ENCODE measurements at places on chromosomes 2 and 18. TPM values are rescaled to one million over a fixed set of nuclear protein-coding genes. Genes with fewer than 3 reads are reported as not detected.

GLI2 gene
- 0.16 TPM for total RNA-seq

DNA sequence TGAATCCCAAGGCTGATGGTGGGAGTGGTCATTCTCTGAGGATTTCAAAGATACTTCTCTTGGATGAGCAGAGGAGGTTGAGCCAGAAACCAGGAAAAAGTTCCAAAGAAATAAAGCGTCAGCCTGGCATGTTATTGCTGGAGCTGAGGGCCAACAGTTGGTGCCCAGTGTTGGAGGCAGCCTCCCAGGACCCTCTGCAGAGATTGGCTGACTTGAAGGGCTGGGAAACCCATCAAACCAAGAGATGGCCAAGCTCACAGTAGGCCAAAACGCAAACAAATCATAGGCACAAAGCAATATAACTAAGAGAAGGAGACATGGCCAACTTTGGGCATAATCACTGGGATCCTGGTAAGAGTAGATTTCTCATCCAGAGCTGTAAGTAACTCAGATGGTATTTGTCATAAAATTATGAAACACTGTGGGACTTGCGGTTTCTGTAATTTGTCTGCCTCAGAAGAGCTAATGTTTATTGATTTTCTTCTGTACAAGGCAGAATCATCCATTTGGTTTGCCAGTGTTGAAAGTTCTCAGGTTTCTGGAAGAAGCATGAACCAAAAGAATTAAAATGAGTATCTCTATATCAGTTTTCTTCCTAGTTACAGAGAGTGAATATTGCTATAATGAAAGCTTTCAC lies 108.3 kb downstream of the ATL2 start:
- no peak for DNase-seq

DNA sequence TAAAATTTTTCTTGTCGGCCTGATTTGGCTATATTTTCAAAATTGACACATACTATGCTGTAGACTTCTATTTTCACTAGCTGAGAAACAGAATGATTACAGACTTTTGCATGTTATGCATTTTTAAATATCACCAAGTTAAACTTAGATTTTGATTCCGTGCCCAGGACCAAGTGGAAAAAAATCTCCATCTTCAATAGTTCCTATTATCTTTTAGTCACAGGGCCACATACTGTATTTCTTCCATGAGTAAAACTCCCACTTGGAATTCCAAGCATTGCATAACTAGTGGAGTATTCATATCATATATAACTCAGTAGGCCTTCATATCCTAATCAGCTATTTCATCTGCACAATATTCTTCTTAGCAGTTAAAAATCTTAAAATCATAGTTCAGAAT lies 470.9 kb downstream of the ARHGAP15 start:
- DNase-seq, result no peak

TXNL4A gene
- total RNA-seq, result 126 TPM

DNA sequence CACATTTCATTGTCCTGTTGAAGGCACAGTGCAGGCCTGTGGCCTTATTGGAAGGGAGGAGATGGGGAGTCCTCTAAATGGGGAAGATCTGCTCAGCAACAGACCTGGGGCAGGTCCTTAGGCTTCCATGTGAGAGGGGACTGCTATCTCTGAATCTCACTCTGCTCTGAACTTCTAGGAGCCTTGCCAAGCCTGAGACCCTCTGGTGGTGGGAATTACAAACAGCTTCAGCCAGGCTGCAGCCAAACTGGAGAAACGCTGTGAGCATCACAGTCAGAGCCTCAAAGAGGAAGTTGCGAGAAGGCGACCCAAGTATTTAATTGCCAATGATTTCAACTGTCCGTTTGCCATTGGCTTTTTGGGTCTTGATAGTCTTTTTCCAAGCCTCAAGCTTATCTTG lies 66.8 kb upstream of the MC2R start:
- DNase-seq, result peak; percentile 15

- DNase-seq, result no peak
Measured at GRCh38 chr2:202911203-202911511, 316 bp downstream of the WDR12 start.

DNA sequence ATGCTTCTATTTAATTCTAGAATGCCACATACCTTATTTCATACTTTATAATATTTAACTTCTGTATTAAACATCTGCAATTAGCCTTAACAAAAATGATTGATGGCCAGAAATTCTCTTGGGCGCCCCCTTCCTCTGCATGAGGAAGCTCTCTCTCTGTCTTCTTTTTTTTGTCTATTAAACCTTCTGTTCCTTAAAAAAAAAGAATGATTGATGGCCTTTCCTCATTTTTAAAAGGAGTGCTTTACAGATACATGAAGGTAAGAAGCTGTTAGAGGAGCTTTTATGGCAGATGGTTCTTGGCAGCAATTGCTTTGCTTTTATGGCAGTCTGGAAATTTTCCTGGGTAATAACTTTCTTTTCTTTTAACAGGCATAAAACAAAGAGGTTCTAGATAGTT lies 526.9 kb downstream of the SLC4A3 start:
- no peak for DNase-seq

DNA sequence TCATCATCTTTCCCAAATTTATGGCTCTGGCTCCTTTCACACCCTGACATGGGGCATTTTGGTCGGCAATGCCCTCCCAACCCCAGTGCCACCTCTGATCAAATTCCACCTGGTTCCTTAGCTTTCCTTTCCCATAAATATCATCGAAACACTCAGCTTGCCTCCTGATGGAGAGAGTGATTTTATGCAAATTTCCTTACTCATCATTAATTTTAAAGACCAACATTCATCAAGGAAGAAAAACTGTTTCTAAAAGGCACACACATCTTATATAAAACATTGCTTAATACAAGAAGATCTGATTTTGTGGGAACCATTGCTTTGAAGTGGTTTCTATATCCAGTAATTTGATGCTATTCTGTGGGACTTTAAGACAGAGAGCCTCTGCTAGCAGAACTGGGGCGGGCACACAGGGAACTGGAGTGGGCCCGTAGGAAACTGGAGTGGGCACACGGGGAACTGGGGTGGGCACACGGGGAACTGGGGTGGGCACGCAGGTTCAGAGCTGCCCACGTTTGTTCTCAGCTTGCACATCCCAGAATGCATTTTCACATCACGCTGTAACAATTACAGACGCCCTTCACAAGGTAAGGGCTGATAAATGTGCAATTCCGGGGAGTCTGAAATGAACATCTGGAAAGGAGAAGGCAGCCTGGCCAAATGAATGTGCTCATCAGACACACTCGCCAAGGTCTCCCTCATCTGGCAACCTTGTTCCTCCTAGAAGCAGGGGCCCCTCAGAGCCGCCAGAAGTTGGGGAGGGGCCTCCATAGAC lies 174.2 kb downstream of the RTP5 start:
- DNase-seq, result no peak

DNA sequence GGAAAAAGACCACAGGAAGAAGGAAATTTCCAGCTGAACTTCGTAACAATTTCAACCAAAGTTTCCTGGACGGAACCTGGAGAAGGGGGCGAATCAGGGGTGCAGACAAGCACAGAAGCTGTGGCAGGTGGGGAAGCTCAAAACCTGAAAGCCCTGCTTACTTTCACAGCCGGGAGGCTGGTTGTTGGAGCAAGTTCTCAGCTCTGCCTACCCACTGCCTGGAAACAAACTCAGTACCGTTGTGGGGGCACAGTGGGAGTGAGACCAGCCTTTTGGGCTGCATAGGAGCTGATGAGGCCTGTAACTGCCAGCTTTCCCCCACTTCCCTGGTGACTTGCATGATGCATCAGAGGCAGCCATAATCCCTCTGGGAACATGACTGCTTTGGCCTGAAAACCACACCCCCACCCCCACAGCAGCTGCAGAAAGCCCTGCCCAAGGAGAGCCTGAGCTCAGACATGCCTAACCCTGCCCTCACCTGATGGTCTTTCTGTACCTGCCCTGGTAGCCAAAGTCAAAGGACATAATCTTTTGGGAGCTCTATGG lies 207.0 kb upstream of the VWC2L start:
- DNase-seq, result no peak

PPIG gene
- 26.0 TPM for total RNA-seq

- DNase-seq, result no peak
Measured at GRCh38 chr2:102050854-102051391, 59.2 kb downstream of the IL1R2 start.

DNA sequence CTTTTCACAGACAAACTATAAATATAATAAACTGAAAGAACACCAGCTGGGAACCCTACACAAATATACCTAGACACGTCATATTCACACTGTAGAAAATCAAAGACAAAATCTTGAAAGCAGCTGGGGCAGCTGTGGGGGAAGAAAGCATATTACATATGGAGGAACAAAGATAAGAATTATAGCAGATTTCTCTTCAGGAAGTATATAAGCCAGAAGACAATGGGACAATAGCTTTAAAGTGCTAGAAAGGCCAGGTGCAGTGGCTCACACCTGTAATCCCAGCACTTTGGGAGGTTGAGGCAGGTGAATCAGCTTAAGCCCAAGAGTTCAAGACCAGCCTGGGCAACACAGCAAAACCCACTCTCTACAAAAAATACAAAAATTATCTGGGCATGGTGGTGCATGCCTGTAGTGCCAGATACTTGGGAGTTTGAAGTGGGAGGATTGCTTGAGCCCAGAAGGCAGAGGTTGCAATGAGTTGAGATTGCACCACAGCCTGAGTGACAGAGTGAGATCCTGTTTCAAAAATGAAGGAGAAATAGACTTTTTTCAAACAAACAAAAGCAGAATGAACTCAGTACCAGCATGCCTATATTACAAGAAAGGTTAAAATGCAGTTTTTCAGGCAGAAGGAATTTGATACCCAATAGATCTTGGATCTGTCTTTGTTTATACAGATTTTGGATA lies 26.8 kb upstream of the ERCC3 start:
- no peak for DNase-seq

DNA sequence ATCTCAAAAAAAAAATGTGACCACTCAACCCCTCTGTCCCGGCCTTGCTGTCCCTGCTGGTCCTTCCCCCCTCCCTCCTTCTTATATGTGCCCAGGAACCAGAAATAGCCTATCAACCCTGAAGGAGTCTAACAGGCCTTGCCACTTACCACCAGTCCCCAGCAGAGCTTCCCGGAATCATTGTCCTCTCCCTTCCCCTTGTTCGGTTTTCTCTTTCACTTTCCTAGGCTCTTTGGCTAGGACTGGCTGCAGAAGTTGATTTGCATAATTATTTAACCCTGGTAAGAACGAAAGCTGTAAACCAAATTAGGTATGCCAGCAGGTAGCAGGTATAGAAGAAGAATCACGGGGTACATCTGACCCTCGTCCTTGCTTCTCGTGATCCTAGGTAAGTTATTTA lies 72.6 kb upstream of the ZNF532 start:
- no peak for DNase-seq

DNA sequence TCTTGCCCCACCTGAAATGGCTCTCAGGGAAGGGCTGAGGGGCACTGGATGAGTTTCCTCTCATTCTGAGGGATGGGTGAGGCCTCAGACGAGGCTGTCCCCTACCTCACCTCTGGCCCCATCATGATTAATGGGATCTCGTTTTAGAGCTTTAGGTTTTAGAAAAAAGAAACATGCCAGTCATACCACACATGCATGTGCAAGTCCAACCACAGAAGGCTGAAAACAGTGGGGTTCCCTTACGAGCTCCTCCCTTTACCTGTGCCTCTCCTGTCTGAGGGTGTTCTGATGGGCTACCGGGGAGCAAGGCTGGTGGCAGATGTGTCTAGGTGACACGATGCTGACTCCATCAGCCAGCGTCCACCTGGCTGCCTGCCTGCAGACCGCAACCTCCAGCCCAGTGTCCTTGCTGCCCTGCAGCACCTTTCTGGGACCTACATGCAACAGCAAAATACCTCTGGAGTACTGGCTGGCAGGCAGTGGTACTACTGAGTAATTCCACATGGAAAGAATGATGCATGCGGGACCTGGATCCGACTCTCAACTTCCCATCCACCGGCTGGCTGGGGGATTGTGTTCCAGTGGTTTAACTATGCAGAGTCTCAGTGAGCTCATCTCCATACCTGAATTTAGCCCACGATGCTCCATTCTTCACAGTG lies 9.1 kb upstream of the LYPD6B start:
- DNase-seq, result no peak

TMEM163 gene
- total RNA-seq, result not detected

GRCh38 chr2:88131201-88131998 lies 3.5 kb upstream of the FABP1 start:
- no peak for DNase-seq

DNA sequence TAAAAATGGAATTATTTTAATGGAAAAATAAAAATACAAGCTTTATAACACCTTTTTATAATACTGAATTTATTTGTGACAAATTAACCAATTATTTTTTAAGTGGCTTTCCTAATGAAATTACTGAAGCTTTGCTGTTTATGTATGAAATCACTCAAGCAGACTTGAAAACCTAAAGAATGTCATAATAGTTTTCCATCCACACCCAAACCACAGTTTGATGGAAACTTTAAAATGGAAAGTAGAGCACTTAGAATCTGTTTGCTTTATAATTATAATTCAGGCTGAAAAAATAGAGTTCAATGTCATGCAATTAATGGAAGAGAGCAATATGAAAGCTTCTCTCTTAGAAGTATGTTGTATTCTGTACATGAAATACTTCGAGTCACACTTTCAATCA lies 31.6 kb upstream of the WDR75 start:
- DNase-seq, result no peak

ZNF512 gene
- total RNA-seq, result 6.2 TPM

FSHR gene
- not detected for total RNA-seq

All from SK-MEL-5 (cell line).